ENCODE measurements at places on chromosomes 16 and 17.

DNA sequence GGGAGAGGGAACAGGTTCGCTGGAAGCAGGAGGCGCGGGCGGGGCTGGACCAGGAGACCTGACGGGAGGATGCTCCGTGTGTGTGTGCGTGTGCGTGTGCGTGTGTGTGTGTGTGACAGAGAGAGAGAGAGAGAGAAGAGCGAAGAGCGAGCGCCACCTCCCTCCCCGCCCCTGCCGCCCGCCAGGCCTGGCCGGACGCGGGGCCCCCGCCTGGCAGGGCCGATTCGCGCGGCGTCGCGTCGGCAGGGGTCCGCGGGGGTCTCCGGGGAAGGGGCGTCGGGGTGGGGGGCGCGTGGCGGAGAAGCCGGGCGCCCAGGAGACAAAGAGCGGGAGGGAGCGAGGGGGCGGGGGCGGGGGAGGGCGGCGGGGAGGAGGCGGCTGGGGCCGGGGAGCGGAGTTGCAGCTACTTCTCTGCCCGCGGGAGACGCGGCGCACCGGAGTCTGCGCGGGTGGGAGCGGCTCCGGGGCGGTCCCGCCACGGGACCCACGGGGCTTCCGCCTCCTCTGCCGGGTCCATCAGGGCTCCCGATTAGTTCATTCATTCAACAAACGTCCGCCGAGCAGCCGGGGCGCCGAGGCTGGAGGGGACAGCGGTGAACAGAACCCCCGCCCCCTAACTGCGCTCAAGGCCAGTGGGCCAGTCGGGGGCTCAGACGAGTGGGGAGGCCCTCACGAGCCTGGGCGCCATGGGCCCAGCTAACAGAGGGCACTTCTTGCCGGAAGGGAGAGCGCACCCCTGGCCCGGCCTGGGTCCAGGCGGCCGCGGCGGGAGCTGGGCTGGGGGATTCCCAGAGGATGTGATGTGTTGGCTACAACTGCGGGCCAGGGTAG, at the start of gene SAMD14:
Gene SAMD14 (minus strand): TSS at position 433 of the 831 bp plus-strand sequence. CDS start 5,201 bp downstream, outside the sequence.
- H3K4me3 ChIP-seq: no peak within 1 kb of the TSS
- no peaks in the 10 kb centered on the region for H3K36me3 ChIP-seq
- no peak for DNase-seq

DNA sequence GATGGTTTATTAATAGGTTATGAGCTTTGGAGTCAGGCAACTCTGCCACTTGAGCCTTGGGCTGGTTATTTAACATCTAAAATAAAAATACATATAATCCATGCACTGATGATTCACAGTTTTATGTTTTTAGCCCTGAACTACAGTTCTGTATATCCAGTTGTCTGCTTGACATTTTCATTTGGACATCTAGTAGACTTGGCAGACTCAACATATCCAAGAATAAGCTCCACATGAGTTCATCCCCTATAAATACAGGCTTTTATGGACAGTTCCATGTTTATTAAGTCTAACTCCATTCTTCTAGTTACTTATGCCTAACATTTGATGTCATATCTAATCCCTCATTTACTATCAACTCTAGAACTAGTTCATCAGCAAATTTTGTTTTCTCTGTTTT, 174.2 kb downstream of the KIF2B start:
- H3K27me3 ChIP-seq: peaks cover 7% of the 10 kb centered on the region
- H3K4me3 ChIP-seq: no peak overlapping the region
- no peak overlapping the region for H3K27ac ChIP-seq
- H3K4me1 ChIP-seq: no peaks in the 10 kb centered on the region

DNA sequence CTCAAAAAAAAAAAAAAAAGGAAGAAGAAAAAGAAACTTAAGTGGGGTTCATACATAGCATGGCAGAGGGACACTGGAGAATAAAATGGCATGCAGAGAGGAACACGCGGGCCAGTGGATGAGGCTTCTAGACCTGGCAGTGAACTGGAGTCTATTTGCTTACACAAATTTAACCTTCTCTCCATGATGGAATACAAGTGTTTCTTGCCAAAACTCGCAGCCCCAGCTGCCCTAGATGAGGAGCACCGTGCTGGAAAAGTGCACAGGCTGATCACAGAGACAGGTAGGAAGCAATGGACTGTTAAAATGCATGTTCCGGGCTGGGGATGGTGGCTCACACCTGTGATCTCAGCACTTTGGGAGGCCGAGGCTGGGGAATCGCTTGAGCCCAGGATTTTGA, 9.3 kb downstream of the SSTR2 start:
- H3K27ac ChIP-seq: no peak overlapping the region
- no peaks in the 10 kb centered on the region for H3K4me1 ChIP-seq
- no peaks in the 10 kb centered on the region for H3K27me3 ChIP-seq
- no peak for DNase-seq

DNA sequence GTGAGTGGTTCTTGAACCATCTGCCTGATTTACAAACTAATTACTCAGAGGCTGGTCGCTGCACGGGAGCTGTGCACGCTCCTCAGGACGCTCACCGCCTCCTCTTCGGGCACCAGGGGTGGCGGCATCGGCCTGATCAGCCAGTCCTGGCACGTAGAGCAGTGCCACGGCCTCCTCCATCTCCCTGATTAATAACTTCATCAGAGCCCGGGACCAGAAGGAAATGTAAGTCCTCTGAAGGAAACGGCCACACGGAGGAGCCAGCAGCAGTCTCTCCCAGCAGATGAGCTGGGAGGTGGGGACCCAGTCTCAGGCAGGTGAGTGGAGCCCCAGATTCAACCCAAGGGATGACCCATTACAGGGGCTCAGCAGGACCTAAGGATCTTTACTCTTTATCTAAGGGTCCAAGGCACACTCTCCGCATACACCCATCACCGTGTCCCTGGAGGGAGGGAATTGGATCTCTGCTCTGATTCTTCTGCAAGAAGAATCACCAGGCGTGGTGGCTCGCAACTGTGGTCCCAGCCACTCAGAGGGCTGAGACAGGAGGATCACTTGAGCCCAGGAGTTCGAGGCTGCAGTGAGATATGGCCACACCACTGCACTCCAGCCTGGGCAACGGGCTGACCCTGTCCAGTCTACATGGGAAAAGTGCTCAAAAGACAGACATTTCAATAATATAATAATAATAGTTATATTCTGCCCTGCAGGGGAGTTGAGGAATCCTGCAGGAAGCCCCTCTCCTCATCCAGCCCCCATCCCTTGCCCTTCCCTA, 366.5 kb downstream of the SEC14L1 start:
- no peak overlapping the region for H3K27ac ChIP-seq
- DNase-seq: no peak
- no peak overlapping the region for H3K4me3 ChIP-seq

DNA sequence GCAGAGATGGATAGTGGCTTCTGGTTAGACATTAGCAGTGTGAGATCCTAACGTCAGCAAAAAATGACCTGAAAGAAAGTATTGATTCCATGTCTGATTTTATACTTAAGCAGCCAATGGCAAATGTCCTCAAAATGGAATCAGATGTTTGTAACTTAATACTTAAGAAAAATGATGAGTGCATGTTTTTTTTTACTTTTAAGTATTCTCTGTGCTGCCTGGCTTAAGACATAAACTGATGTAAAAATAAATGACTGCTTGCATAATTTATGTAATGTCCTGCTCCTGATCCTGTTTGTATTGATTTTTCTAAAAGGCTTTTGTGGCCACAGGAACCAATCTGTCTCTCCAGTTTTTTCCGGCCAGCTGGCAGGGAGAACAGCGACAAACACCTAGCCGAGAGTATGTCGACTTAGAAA, 7.4 kb downstream of the CBFB start:
- H3K36me3 ChIP-seq: peaks cover 21% of the 10 kb centered on the region
- H3K4me3 ChIP-seq: no peak overlapping the region
- H3K27ac ChIP-seq: no peak overlapping the region
- H3K27me3 ChIP-seq: no peaks in the 10 kb centered on the region
- peaks cover 1% of the 10 kb centered on the region for H3K4me1 ChIP-seq
- DNase-seq: no peak

DNA sequence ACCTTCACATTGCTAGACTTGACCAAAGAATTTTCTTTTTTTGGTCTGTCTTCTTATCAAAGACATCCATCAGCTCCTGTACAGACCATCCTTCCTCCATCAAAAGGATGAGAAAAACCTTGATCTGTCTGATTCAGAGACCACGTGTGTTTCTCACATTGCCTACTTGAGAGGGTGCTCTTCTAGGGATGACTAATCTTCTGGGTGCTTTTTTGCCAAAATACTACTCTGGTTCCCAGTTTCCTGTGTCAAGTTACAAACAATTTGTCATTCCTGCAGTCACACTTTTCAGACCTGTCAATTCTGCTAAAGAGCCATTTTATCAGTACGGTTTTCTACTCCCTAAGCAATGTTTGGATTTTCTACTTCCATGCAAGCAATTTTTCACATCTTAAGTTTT, 492.2 kb downstream of the CDH11 start:
- H3K27ac ChIP-seq: no peak overlapping the region
- no peaks in the 10 kb centered on the region for H3K27me3 ChIP-seq
- H3K36me3 ChIP-seq: no peaks in the 10 kb centered on the region
- H3K4me1 ChIP-seq: no peaks in the 10 kb centered on the region

DNA sequence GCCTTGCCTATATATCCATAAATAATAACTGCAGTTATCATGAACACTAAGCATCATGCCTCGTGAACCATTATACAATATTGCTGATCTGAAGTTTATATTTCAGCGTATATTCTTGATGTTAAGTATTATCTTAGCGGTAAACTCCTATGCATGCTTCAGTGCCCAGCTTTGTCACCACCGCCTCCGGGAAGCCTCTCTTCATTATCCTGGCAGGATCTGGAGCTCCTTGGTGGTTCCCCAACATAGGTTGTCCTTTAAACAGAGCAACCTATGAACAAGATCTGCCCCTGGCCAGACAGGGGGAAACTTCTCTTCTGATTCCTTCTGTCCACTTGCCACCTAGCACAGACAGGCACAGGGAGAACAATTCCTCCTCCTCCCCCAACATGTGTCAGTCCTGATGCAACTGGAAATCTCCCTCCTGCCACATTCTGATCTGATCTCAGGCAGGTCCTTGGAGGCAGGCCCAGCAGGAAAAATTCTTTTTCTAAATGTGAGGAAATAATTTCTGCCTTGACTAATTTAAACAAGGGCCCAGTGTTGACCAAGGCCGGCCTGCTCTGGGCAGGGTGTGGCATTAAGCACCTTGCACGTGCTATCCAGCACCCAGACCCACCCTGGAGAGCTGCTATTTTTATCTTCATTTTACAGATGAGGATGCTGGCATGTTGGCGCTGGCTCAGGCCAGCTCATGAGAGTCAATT, 22.4 kb downstream of the SPNS2 start:
- peaks cover 54% of the 10 kb centered on the region for H3K4me1 ChIP-seq
- H3K4me3 ChIP-seq: no peak overlapping the region
- no peaks in the 10 kb centered on the region for H3K27me3 ChIP-seq
- peak overlapping the region; percentile 87 for H3K27ac ChIP-seq

DNA sequence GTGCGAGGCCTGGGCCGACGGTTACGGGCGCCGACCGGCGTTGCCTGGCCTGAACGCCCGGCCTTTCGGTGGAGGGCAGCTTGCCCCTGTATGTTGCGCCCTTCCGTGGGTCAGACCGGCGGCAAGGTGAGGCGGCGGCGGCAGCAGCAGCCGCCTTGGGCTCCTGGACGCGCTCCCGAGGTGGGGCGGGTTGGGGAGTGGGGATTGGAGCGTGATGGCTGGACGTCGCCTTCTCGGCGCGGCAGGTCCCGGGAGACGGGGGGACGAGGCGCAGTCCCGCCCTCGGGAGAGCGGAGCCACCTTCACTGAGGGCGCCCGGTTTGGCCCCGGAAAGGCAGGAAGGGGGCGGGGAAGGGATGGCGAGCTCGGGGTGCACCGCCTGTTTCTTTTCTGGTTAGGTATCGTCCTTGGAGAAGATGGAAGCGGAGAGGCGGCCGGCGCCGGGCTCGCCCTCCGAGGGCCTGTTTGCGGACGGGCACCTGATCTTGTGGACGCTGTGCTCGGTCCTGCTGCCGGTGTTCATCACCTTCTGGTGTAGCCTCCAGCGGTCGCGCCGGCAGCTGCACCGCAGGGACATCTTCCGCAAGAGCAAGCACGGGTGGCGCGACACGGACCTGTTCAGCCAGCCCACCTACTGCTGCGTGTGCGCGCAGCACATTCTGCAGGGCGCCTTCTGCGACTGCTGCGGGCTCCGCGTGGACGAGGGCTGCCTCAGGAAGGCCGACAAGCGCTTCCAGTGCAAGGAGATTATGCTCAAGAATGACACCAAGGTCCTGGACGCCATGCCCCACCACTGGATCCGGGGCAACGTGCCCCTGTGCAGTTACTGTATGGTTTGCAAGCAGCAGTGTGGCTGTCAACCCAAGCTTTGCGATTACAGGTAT, 671 bp downstream of the DGKE start:
- peak overlapping the region; percentile 24 for H3K27ac ChIP-seq
- H3K27me3 ChIP-seq: no peaks in the 10 kb centered on the region
- H3K4me3 ChIP-seq: peak overlapping the region; percentile 94
- DNase-seq: peak; percentile 61

GRCh38 chr16:11597235-11598095, 10.7 kb upstream of the LITAF start:
- H3K4me3 ChIP-seq: no peak overlapping the region
- H3K27ac ChIP-seq: peak overlapping the region; percentile 84
- H3K36me3 ChIP-seq: no peaks in the 10 kb centered on the region
- peak; percentile 77 for DNase-seq

DNA sequence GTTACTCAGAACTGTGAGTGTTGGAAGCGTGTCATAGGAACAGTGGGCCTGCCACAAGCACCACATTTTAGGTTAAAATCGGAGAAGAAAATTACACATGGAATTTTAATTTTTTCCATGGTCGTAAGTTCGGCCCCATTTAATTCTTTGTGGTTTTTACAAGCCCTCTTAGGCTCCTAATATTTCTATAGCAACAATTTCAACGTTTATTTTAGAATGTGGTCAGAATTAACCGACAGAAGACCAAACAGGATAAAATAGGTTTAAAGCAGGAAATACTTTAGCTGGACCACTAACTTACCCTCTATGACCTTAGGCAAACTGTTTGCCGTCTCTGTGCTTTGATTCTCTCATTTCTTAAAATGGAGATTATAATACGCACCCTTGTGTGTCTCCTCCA, 69.9 kb downstream of the FTO start:
- no peak overlapping the region for H3K27ac ChIP-seq
- DNase-seq: no peak
- peaks cover 75% of the 10 kb centered on the region for H3K4me1 ChIP-seq

- peaks cover 22% of the 10 kb centered on the region for H3K4me1 ChIP-seq
- no peak overlapping the region for H3K4me3 ChIP-seq
- no peaks in the 10 kb centered on the region for H3K27me3 ChIP-seq
Measured at GRCh38 chr16:55495616-55496289, 13.1 kb upstream of the LPCAT2 start.

DNA sequence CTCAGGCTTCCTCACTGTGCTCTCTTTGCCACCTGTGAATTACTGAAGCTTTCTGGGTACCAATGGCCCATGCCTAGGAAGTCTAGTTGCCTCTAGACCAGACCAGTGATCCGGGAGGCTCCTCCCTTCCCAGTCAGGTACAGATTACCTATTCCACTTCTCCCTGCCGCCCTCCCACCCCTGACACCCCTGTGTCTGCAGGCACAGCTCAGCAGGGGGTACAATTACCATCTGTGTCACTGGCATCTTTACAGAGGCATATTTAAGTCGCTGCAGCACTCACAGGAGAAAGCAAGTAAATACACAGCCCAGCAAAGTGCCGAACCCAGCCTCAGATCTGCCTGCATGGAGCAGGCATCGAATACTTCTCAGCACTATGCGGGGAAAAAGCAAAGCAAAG, 5.3 kb upstream of the WSCD1 start:
- H3K36me3 ChIP-seq: no peaks in the 10 kb centered on the region
- H3K27ac ChIP-seq: no peak overlapping the region
- peaks cover 96% of the 10 kb centered on the region for H3K27me3 ChIP-seq
- no peaks in the 10 kb centered on the region for H3K4me1 ChIP-seq
- H3K4me3 ChIP-seq: no peak overlapping the region
